Activated naive CD8-positive, alpha-beta T cell treated with anti-CD3 and anti-CD28 coated beads, Interleukin-2, amount 10 ng/mL, durations not matched to agents 7 days and 5 days (primary cell): ENCODE measurements at places on chromosomes 1 and 21. TPM values are rescaled to one million over a fixed set of nuclear protein-coding genes. Genes with fewer than 3 reads are reported as not detected.

The GUCA2B gene
- total RNA-seq = not detected

The MSH4 gene
- total RNA-seq = 0.67 TPM

DNA sequence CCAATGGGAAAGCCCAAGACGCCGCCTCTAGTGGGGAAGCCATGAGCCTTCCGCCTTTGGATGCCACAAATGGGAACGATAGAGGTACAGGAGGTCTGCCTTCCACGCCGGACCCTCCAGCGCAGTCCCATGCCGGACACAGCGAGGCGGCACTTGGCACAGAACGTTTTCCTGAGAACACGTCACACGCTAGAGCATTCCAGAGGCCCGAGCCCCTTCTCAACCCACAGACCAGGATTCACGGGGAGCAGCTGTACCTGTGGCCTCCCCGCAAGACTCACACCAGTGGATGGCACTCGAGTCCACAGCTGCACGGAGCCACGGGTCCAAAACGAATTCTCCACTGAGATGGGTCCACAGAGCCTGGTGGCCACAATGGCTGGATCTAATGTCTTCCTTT is 31.5 kb upstream of the RIPK4 start:
- H3K4me3 ChIP-seq = no peak overlapping the region
- peaks cover 4% of the 10 kb centered on the region for H3K36me3 ChIP-seq
- no peak for DNase-seq
- H3K4me1 ChIP-seq = no peaks in the 10 kb centered on the region

- peaks cover 3% of the 10 kb centered on the region for H3K36me3 ChIP-seq
- peaks cover 5% of the 10 kb centered on the region for H3K4me1 ChIP-seq
- H3K27me3 ChIP-seq = peaks cover 20% of the 10 kb centered on the region
- H3K27ac ChIP-seq = no peak overlapping the region
- H3K4me3 ChIP-seq = no peak overlapping the region
Measured at GRCh38 chr1:100847361-100848082, 47.1 kb downstream of the EXTL2 start.

GRCh38 chr21:45352621-45353139 is 52.3 kb upstream of the COL18A1 start:
- no peaks in the 10 kb centered on the region for H3K36me3 ChIP-seq
- no peak overlapping the region for H3K4me3 ChIP-seq
- peaks cover 21% of the 10 kb centered on the region for H3K27me3 ChIP-seq
- no peak overlapping the region for H3K27ac ChIP-seq
- no peak for DNase-seq
- peaks cover 4% of the 10 kb centered on the region for H3K4me1 ChIP-seq

DNA sequence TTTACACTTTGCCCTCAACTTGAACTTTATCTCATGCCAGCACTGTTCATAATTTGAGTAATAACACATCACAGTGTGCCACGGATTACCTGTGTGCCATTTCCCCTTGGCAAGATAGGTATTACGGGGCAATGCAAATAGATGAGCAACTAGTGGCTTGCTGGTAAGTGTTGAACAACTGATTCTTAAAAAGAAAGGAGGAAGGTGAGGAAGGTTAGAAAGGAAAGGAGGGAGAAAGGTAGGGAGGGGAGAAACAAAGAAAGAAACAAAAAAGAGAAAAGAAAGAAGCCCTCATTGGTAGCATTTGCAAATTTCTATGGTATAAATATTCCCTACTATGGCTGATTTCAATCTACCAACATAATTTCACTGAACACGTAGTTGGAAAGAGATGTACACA is 118.2 kb upstream of the OLIG2 start:
- no peak overlapping the region for H3K4me3 ChIP-seq
- no peak for DNase-seq
- H3K27ac ChIP-seq = no peak overlapping the region
